ENCODE measurements at places on chromosomes 2 and 18. TPM values are rescaled to one million over a fixed set of nuclear protein-coding genes. Genes with fewer than 3 reads are reported as not detected.
A peak's percentile ranks its signal among the peaks of the same experiment; 100 is the strongest.

EPHA4 gene
- total RNA-seq: 3.4 TPM

SKOR2 gene
- total RNA-seq: not detected

IL36A gene
- not detected for total RNA-seq

- no peaks in the 10 kb centered on the region for H3K4me1 ChIP-seq
- no peaks in the 10 kb centered on the region for H3K36me3 ChIP-seq
- no peak overlapping the region for H3K4me3 ChIP-seq
- peaks cover 3% of the 10 kb centered on the region for H3K27me3 ChIP-seq
These were observed 52.8 kb upstream of the RMDN2 start for GRCh38 chr2:37872192-37872750.

- H3K36me3 ChIP-seq: no peaks in the 10 kb centered on the region
- DNase-seq: no peak
These were observed 49.4 kb downstream of the MRPS9 start for GRCh38 chr2:105087273-105087672.

GRCh38 chr2:171629113-171629512, 58.2 kb upstream of the DYNC1I2 start:
- no peaks in the 10 kb centered on the region for H3K36me3 ChIP-seq
- no peak overlapping the region for H3K27ac ChIP-seq
- no peak for DNase-seq
- no peaks in the 10 kb centered on the region for H3K4me1 ChIP-seq
- H3K27me3 ChIP-seq: no peaks in the 10 kb centered on the region
- no peak overlapping the region for H3K4me3 ChIP-seq

- no peak overlapping the region for H3K27ac ChIP-seq
- no peaks in the 10 kb centered on the region for H3K4me1 ChIP-seq
- H3K4me3 ChIP-seq: no peak overlapping the region
These were observed 18.6 kb downstream of the TSPYL6 start for GRCh38 chr2:54237428-54237827.

- no peaks in the 10 kb centered on the region for H3K27me3 ChIP-seq
- DNase-seq: no peak
- H3K27ac ChIP-seq: no peak overlapping the region
- H3K4me1 ChIP-seq: no peaks in the 10 kb centered on the region
- no peak overlapping the region for H3K4me3 ChIP-seq
These were observed 21.3 kb upstream of the PIK3C3 start for GRCh38 chr18:41933778-41934177.

- H3K36me3 ChIP-seq: no peaks in the 10 kb centered on the region
- H3K4me3 ChIP-seq: no peak overlapping the region
- H3K27me3 ChIP-seq: no peaks in the 10 kb centered on the region
- DNase-seq: no peak
These were observed 44.9 kb upstream of the ID2 start for GRCh38 chr2:8636721-8637636.

DNA sequence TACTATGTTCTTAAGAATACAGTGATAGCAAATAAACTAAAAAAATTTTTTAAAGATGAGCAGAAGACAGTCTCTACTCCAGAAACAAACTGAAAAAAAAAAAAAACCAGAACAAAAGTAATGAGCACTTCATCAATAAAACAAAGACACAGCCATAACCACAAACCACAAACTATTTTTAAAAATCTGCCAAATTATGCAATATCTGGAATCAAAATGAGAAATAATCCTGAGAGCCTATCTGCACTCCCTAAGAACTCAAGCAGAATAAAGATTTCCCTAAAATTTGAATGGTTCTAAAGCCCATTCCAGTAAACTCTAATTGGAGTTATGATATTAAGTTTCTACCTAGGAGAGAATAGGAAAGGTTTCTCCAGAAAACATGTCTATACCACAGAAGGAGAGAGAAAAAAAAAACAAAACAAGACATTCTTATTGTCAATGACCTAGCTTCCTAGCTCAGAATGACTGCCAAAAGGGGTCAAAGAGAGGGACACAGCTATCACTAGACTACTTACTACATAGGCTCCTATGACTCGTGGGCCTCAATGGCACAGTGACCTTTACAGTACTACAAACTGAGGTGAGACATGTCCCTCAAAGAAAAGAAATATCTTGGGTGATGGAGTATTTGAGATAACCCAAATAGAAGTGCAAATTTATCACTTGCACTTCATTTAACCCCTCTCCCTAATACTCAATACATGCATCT, 262.8 kb downstream of the ZEB2 start:
- no peaks in the 10 kb centered on the region for H3K36me3 ChIP-seq
- H3K4me1 ChIP-seq: no peaks in the 10 kb centered on the region
- no peak overlapping the region for H3K4me3 ChIP-seq
- H3K27me3 ChIP-seq: no peaks in the 10 kb centered on the region
- DNase-seq: no peak

GRCh38 chr2:36657703-36658102, 38.8 kb upstream of the VIT start:
- no peaks in the 10 kb centered on the region for H3K36me3 ChIP-seq
- peak overlapping the region; percentile 6 for H3K27ac ChIP-seq
- peaks cover 4% of the 10 kb centered on the region for H3K4me1 ChIP-seq
- H3K4me3 ChIP-seq: no peak overlapping the region
- DNase-seq: no peak
